IPS-NIHi11 (cell line): ENCODE measurements at places on chromosomes 4 and X.

DNA sequence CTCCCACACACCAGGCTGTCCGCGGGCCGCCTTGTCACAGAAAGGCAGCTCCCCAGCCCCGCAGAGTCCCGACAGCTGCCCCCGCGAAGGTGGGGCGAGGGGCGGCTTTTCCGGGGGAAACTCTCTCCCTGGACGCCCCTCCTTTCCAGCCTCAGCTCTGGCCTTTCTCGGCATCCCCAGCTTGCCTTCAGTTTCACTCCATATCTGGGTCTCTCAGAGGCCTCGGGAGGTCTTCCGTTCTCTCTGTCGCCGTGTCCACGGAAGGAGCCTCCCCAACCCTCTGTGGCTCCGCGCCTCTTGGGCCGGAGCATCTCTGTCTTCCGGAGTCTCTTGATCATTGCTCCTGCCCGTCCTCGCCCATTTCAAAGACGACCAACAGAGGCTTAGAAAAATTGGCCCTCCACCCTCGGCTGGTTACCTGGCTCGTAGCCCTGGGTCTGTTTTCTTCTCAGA, 6.1 kb upstream of the MSX1 start:
- no peak for DNase-seq

DNA sequence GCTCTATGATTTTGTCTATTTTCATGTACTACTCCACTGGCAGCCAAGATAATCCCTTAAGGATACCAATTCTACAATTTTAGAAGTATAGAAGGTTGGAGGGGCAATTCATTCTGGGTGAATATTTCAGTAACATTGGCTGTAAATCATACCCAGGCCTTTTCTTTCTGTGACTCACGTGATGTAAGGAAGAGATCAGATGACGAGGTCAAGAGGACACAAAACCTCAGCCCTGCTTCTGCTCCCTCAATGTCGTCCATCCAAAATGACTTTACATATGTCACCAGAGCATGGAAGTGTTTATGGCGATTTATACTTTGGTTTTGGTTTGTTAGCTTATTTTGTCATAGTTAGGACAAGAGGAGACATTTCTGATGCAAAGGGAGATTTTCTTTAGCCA, 70.7 kb upstream of the SLC4A4 start:
- no peak for DNase-seq

DNA sequence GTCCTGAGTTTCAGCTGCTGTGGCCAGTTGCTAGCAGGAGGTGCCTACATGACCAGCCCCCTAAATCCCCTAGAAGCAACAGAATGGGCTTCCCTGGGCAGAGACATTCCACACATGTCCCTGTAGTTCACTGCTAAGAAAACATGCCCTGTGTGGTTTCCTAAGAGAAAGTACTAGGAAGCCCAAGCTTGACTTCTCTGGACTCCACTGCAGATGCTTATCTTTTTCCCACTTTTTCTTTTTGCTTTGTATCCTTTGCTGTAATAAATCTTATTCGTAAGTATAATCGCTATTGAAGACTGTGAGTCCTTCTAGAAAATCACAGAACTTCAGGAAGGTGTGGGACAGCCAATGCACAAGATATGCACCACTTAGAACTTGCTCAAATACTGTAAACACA, 15.6 kb downstream of the RPGR start:
- DNase-seq: no peak

GRCh38 chr4:81913427-81913879, 441.7 kb upstream of the RASGEF1B start:
- DNase-seq: peak; percentile 94

- no peak for DNase-seq
Observed at GRCh38 chr4:110933341-110933740, 310.5 kb upstream of the PITX2 start.

DNA sequence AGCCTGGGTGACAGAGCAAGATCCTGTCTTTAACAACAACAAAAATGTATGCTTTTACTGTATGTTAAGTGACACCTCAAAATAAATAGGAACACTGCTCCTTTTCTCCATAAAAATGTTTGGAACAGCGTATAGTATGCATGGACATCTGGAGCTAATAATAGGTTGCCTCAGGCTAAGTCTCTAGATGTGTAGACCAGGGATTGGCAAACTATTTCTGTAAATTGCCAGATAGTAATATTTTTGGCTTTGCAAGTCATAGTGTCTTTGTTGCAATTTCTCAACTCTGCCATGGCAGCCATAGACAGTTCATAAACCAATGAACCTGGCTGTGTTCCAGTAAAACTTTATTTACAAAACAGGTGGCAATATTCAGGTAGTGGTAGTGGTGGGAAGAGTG, 76.6 kb upstream of the CBLL2 start:
- no peak for DNase-seq

DNA sequence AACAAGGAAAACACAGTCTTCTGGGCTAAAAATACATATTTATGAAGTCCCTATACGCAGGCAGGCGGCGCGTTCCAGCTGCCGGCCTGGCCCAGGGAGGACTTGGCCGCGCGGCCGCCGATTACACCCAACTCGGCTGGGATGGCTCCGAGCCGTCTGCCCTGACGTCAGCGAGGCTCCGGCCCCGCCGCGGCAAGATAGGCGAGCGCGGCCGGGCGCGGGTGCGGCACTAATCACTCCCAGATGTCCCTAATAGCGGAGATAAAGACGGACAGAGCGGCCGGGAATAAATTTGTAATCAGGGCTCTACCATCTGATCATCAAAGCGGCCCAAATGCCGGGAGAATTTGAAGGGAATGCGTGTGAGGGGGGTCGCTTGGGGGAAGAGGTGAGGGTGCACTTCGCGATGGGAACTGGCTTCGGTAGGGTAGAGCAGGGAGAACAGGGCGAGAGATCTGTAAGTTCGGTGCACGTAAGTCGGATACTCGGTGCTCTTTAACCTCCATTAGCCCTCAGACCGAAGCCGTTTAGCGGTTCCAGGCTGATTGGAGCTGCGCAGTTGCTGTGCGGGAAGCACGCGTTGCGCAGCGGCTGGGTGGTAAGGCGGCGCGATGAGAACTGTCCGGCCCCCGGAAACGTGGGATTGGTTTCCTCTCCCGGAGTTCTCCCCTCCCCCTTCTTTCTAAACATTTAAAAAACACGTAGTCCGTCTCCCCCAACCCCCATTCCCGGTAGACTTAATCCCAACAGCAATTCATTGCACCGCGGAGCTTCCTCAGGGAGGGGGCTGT, 7.7 kb downstream of the HAND2 start:
- DNase-seq: peak; percentile 78

DNA sequence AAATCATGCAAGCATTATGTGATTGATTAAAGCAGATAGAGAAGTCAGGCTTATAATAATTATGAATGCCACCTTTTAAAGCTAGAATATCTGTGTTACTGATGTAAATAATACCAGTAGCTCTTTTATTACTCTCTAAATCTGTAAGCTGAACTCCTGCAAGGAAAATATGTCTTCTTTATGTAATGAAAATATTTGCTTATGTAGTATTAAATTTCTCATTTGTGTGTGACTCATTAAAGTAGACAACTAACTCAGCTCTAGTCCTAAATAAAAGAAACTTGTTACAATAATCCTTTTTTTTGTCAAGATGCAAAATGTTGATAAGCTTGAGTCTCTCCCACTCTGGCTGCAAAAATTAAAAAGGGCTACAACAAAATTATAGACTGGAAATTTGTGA, 137.7 kb upstream of the FAT1 start:
- DNase-seq: no peak

- DNase-seq: peak; percentile 35
Observed at GRCh38 chr4:138909587-138909986, 106.0 kb upstream of the NOCT start.

GRCh38 chrX:69032601-69033000, 132.7 kb downstream of the PJA1 start:
- no peak for DNase-seq

GRCh38 chr4:112077743-112078142, 67.5 kb upstream of the FAM241A start:
- no peak for DNase-seq

GRCh38 chrX:66863721-66864120, 224.8 kb upstream of the EDA2R start:
- no peak for DNase-seq

DNA sequence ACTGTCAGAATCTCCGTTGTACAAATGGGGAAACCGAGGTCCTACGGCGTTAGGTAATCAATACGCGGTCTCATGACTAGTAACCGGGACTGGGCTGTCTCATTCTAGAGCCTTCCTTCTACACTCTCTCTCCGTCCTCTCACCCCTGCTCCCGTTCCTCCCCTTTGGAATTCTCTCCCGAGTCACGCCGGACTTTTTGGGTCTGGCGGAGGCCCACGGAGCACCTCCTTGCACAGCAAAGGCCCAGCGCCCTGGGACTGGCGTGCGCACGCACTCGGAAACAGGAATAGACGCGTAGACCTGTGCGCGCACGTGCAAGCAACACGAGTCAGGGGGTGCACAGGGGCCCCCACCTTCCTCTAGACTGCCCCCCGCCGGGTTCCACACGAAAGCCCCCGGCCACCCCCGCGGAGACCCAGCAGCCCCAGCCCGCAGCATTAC, 361 bp downstream of the QDPR start:
- peak; percentile 49 for DNase-seq

- DNase-seq: no peak
Observed at GRCh38 chr4:39305912-39306677, 60.1 kb downstream of the RFC1 start.

DNA sequence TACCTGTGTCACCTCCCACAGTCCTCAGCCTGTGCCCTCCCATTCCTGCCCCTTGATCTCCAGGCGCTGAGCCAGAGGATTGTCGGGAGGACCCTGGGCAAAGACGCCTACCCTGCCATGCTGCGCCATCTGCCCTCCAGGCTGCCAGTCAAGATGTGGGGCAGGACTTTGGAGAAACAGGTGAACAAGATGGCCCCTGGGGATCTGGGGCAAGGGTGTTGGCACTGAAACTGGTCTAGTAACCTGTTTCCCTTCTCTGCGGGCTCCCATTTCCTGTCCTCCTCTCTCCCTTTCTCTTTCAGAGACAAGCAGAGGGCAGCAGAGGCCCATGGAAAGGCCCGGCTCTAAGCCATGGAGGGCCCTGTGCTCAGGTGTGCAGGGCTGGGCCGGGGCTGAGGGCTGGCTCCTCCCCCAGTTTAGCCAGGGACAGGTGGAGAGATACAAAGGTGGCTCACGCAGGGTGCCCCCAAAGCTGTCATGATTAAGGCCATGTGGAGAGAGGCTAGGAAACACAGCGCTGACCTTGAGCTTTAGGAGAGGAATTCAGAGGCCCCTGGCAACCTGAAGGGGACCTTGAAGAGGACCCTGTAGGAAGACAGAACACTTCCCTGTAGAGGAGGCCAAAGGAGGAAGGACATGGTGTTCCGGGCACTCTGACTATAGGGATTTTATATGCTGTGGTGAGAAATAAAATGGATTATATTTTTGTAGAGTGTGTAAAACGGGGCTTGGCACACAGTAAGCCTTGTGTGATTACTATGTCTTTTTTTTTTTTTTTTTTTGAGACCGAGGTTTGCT, at the start of gene GLOD5:
Gene GLOD5, plus strand, starts transcription at position 74 of the 798 bp plus-strand sequence. Its CDS starts 44 bp downstream, at position 118.
- DNase-seq: peak; percentile 62

- no peak for DNase-seq
Observed at GRCh38 chr4:98522636-98523395, 135.6 kb downstream of the TSPAN5 start.

- DNase-seq: no peak
Observed at GRCh38 chr4:139798456-139798855, 132.8 kb downstream of the MGST2 start.

- DNase-seq: no peak
Observed at GRCh38 chr4:169314906-169315305, 44.1 kb upstream of the SH3RF1 start.

DNA sequence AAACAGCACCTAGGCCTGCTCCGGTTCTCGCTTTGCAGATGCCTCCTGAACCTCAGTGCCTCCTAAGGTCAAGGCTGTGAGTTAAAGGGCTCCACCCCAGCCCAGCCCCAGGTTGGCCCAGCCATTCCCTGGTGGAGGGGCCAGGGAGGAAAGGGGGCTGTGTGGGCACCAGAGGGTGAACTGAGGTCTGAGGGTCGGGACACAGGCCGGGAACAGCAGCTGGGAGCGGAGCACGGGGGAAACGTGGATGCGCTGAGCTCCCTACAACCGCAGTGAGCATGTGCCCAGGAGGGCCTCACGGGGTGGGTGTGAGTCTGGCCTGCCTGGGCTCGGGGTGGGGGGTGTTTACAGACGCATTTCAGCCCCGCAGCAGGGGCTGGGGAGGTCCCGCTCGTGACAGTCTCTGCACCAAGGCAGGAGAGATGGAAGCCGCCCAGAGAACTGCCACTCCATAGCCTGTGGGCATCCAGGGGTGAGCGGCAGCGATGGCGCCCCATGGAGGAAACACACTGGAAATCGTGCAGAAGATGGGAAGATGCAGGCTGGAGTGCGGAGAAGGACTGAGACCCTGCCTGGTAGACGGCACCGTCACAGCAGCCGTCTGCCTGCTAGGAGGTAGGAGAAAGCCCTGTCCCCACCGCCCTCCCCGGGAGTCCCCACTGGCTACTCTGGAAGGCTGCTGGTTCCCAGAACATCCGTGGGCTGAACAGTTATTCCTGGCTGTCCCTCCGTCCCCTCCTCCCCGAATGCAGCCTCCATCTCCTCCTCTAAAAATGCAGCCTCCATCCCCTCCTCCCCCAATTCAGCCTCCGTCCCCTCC, 9.9 kb upstream of the SLC25A6 start:
- DNase-seq: no peak

GRCh38 chr4:66590488-66591215, 920.4 kb upstream of the EPHA5 start:
- no peak for DNase-seq

DNA sequence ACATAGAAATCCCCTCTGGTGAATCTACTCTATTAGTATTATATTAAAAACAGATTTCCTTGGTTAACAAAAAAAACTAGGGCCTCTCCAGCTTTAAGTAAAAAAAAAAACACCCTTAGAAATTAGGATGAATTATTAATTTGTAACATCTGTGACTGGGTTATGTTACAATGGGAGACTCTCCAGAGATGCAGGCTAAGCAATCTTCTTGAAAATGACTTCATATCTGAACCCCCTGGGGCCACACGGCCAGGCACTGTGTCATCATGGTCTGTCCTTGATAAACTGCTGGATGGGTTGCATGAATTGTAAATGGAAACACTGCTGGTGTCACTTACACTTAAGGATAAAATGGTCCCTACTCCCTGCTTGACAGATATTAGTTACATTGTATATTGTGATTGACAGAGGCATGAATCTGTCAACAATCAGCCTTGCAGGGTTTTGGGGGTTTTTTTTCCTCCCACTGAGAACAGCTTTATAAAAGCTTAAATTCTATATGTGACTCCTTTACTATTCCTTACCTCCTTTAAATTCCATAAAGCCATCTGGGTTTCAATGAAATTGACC, 49.1 kb downstream of the PRKG2 start:
- DNase-seq: no peak

GRCh38 chr4:31613946-31614623, 893.9 kb downstream of the PCDH7 start:
- DNase-seq: peak; percentile 14

DNA sequence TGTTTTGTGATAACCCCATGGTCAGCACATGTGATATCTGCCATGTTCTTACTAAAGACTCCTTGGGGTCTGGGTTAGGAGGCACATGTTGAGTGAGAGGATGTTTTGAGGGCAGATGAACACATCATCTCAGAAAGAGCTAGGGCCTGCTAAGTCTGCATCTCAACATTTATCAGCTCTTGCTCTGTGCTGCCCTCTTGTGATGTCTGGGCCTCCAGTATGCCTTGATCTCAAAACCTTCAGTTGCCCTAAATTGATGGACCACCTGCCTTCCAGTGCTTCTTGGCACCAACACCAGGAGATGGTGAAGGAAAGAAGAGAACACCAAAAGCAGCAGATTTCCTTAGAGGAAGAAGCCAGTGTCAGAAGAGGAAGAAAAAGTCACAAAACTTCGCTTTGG, 22.5 kb downstream of the MID1 start:
- peak; percentile 13 for DNase-seq
